ENCODE measurements at places on chromosomes 3 and 15.

- no peak for DNase-seq
These were observed 162.2 kb upstream of the ST8SIA2 start for GRCh38 chr15:92231461-92231860.

DNA sequence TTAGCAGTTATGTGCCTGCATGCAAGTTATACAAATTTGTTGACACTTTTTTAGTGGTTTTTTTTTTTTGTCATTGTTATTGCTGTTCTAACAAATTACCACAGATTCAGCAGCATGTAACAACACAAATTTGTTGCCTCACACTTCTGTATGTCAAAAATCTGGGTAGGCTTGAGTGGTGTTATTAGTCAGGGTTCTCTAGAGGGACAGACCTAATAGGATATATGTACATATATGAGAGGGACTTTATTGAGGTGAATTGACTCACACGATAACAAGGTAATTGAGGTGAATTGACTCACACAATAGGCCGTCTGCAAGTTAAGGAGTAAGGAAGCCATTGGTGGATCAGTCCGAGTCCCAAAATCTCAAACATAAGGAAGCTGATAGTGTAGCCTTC is 15.0 kb upstream of the PLSCR1 start:
- no peak for DNase-seq

GRCh38 chr3:69212411-69213160 is 90.2 kb upstream of the LMOD3 start:
- no peak for DNase-seq

- DNase-seq: no peak
These were observed 6.8 kb upstream of the GATA2 start for GRCh38 chr3:128499724-128500275.

DNA sequence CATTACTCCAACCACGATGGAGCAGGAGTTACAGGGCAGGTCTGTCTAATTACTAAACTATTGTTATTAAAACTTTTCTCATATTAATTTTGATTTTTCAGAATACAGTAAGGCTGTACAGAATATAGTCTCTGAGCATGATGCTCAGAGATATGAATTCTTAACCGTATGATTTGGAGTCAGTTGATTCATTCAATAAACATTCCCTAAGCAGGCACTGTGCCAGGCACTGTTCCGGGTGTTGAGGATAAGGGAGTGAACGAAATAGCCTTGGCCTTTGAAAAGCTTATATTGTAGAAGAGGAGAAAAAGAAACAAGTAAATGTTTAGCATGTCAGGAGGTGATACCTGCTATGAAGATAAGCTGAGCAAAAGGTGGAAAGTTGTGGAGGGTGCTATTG is 187.3 kb downstream of the KCNAB1 start:
- no peak for DNase-seq

DNA sequence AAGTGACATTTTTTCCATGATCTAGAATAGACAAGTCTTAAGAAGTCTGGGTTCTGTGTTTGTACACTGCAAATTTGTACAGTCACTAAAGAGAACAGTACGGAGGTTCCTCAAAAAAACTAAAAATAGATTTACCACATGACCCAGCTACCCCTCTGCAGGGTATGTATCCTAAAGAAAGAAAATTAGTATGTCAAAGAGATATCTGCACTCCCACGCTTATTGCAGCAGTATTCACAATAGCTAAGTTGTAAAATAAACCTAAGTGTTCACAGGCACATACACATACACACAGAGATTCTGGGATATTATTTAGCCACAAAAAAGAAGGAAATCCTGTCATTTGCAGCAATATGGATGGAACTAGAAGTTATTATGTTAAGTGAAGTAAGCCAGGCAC is 120.4 kb downstream of the ZIC1 start:
- DNase-seq: no peak
